ENCODE measurements at places on chromosomes 3 and 15.

- DNase-seq, result no peak
Measured at GRCh38 chr15:43100971-43101370, 4.9 kb downstream of the UBR1 start.

DNA sequence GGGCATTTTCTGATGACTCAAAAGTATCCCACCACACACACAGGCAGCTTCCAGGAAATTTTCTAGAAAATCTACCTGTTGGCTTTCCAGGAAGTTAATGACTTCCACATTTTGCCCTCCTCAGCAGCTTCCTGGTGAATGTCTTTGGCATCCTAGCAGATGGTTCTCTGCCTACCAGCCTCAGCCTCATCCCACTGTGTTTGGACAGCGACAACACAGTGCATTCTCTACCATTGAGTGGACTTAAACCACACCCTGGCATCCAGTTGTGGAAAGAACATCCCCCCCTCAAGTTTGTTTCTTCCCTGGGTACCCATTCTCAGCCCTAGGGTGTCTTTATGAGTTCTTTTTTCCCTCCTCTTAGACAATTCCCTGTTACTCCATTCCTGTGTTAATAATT lies 50.8 kb upstream of the GADL1 start:
- no peak for DNase-seq

- no peak for DNase-seq
Measured at GRCh38 chr3:119808244-119808643, 26.3 kb downstream of the NR1I2 start.

- no peak for DNase-seq
Measured at GRCh38 chr15:44788748-44789147, 52.4 kb downstream of the TRIM69 start.

- DNase-seq, result no peak
Measured at GRCh38 chr3:138065949-138066348, 49.5 kb downstream of the DZIP1L start.

GRCh38 chr3:119602676-119603075 lies 5.0 kb downstream of the PLA1A start:
- DNase-seq, result no peak

GRCh38 chr3:125262161-125262560 lies 49.6 kb upstream of the SLC12A8 start:
- DNase-seq, result no peak
